ENCODE measurements at places on chromosomes 13 and 19.

DNA sequence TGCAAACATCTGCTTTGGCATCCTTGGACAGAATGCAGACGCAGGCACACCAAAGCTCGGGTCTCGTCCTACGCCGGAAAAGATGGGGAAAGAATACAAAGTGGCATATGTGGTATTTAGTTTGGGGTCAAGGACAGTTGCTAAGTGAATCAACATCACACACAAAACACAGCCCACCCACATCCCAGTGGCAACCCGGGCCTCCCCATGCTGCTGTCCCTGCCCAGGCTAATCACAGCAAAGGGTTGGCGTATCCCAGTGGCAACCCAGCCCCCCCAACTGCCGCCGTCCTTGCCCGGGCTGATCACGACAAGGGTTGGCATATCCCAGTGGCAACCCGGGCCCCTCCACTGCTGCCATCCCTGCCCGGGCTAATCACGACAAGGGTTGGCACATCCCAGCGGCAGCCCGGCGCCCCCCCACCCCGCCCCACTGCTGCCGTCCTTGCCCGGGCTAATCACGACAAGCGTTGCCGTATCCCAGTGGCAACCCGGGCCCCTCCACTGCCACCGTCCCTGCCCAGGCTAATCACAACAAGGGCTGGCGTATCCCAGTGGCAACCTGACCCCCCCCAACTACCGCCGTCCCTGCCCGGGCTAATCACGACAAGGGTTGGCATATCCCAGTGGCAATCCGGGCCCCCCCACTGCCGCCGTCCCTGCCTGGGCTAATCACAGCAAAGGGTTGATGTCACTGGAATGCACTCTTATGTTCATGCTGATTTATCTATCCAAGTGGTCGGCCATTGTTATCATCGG is 167.8 kb upstream of the SOX1 start:
- DNase-seq: no peak

DNA sequence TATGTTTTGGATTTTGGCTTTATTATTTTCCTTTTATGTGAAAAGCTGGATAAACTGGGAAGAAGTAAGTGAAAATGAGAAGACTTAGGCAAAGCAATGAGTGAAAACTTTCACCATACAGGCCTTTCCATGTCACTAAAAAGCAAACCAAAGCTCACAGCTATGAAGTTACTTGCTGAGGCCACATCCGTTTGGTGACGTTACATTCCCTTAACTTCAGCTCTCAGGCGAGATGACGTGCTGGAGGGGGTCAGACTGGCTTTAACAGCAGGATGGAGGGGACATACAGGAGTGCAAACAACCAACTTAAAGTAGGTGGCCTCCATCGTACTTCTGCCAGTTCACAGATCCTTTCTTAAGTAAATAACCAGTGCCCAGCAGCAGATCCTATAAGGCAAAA is 522.3 kb downstream of the MYO16 start:
- DNase-seq: no peak

DNA sequence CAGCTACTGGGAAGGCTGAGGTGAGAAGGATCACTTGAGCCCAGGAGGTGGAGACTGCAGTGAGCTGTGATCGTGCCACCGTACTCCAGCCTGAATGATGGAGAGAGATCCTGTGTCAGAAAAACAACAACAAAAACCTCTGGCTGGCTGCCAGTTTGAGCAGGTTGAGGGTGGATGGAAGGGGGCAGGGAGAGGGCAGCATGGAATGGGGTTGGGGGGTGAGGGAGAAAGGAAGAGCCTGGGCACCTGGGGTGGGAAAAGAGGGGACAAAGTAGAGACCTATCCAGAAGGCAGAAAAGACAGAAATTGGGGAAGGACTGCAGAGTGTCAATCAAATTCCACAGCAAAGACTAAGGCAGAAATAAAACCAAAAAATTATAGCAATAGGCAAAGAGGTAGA is 4.7 kb downstream of the SLC1A5 start:
- no peak for DNase-seq

DNA sequence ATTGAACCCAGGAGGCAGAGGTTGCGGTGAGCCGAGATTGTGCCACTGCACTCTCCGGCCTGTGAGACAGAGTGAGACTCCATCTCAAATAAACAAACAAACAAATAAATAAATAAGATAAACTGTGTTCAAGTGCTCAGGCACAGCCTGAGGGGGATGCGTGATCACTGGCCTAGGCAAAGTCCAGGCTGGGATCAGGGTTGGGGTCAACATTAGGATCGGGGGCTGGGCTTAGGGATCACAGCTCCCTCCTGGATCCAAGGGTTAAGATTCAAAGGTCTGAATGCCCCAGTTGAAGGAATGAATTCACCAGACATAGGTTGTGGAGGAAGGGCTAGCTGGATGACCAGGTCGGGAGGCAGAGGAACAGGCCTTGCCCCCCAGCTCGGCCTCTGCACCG is 1.9 kb upstream of the EXOC3L2 start:
- DNase-seq: no peak

GRCh38 chr13:85303630-85304029 is 495.6 kb downstream of the SLITRK6 start:
- no peak for DNase-seq

DNA sequence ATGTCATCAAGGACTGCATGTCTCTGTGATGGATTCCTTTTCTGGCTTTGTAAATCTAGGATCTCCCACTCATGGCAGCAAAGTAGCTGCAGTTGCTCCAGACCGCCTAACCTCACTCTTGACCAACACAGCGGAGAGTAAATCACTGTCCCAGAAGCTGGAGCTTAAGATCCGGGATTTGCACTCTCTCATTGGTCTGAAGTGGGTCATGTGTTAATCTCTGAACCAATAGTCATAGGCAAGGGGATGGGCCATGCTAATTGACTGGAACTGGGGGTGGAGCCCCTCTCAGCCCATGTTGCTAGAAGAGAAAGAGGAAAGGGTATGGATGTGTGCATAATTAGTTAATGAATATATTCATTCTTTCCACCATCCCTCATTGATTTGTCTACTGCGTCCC is 34.0 kb downstream of the VAV1 start:
- DNase-seq: no peak

- no peak for DNase-seq
Observed at GRCh38 chr19:55986487-55986886, at the start of gene NLRP5. NLRP5 (plus strand) TSS chr19:55986775.

DNA sequence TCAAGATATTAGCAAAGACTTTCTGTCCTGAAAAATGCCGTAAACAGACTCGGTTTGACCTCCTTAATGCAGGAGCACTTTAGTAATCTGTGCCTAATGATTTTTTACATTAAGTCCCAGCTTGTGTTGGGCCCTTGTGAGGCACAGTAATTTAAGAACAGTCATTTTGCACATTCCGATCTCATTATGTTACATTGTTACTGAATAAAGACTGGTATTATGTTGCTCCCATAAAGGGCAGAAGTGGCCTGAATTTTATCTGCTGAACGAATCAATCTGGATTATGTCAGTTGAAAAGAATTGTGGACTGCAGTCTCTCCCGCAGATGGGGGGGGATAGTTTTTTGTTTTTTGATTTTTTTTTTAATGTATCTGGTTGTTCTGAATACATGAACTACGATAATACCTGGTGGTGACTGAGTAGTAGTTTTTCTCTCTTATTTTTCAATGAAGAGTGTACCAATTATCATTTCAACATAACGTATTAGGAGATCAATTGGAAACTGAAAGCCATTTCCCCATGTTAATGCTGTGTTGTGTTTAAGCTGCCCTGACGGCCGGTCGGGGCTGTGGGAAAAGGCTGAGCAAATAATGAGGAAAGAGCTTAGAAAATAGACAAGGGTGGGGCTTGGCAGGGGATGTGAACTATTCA is 290.2 kb downstream of the ZNF536 start:
- no peak for DNase-seq

- DNase-seq: no peak
Observed at GRCh38 chr19:32720216-32720935, 809 bp downstream of the TDRD12 start.

DNA sequence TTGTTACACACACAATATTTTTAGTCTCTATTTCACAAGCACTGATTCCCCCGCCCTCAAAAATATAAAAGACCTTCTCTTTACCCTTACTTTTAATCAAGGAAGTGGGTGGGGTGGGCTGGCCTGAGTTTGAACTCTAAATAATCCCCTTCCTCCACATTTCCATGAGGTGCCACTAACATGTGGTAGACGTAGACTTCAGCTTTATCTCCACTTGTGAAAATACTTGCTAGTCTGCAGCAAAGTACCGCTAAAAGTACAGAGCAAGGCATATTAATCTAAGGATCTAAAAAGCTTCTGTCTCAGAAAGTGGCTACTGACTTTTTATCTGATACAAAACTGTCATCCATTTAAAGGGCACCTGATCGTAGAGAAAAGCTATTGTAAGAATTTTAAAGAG is 739.6 kb upstream of the SLC10A2 start:
- peak; percentile 51 for DNase-seq

DNA sequence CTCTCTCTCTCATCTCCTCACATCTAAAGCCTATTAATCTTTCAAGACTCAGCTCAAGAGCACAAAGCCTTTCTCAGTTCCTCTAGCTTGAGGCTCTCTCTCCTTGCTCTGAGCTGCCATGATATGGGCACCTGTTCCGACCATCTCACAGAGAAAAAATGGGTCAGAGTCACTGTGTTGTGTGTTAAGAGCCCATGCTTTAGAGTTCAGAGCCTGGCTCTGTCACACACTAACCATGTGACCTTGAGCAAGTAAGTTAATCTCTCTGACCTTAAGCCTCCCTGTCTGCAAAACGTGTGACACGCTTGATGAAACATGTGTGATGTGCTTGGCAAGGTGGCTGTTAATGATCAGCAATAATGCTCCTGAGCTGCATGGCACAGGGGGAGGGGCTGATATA is 245.2 kb downstream of the DLEU7 start:
- DNase-seq: peak; percentile 20

DNA sequence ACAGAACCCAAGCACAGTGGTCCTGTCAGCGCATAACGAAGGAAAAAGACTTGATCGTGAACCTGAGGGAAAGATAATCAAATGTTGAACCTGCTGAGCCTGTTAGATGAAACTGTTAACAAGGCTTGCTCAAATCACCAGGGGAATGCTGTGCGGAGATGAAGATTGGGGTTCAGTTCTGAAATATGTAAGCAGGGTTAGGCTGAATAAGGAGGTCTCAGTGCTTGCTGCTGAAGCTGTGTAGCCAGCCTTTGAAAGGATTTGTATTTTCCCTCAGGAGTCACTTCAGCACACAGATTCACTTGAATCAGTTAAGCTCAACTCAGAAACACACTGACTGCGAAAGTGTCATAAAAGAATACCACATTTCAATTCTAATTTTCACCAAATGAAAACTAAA is 793.5 kb downstream of the OLFM4 start:
- no peak for DNase-seq

- peak; percentile 74 for DNase-seq
Observed at GRCh38 chr19:29893606-29894284, 48.3 kb upstream of the URI1 start.

DNA sequence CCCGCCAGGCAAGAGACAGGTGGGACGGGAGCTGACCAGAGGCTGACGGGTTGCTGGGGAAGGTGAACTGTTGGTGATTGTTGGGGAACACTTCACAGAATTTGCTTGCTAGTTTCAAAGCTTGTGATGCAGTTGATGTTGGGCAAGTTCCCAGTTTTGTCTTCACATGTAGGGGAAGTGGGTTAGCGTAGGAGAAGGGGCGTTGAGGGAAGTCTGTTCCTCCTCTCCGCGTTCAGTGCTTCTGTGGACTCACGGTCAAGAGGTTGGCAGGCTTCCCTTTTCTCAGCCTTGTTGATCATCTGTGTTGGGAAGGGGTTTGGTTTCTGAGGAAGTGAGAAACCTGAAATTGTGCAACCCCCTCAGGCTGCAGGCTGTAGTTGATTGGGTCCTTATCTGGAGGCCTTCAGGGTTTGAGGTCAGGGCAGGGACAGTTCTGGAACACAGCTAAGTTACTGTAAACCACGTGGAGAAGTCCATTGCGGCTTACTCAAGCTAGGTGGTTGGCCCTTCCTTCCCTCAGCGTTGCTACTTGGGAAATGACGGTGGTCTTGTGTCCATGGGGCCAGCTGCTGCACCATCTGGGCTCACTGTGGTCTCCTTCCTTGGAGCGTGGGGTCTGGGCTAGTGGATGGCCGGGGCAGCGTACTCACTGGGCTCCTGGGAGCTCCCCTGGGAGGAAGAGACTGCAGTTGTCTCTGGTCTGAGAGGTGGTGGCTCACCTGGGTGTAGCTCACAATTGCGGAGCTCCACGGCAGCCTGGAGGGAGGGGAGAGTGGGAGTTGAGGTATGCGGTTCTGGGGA is 7.5 kb downstream of the RPS9 start:
- no peak for DNase-seq

- DNase-seq: no peak
Observed at GRCh38 chr13:83883061-83883523, 818 bp upstream of the SLITRK1 start.

DNA sequence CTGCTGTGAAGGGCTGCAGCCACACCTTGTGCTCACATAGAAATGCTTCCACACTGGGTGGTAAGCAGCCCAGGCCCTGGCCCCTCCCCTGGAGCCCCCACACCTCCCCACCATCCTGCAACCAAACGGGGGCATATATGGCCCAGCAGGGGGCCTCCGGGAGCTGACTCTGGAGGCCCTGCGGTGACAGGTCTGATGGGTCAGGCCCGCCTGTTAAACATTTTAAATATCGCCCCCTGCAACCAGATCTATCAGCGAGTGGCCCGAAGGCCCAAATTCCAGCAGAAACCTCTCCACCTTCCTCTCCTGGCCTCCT is 48.0 kb upstream of the KATNAL1 start:
- DNase-seq: peak; percentile 69

- no peak for DNase-seq
Observed at GRCh38 chr13:94259984-94260383, 219.5 kb downstream of the DCT start.

DNA sequence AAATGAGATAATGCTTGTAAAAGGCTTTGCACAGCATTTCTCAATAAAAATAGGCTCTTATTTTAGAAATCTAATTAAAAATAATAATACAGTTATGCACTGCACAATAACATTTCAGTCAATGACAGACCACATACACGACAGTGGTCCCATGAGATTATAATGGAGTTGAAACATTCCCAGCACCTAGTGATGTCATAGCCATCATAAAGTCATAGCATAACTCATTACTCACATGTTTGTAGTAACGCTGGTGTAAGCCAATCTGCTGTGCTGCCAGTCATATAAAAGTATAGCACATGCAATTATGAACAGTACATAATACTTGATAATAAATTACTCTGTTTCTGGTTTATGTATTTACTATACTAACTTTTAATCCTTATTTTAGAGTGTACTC is 12.7 kb upstream of the SERPINE3 start:
- DNase-seq: no peak

DNA sequence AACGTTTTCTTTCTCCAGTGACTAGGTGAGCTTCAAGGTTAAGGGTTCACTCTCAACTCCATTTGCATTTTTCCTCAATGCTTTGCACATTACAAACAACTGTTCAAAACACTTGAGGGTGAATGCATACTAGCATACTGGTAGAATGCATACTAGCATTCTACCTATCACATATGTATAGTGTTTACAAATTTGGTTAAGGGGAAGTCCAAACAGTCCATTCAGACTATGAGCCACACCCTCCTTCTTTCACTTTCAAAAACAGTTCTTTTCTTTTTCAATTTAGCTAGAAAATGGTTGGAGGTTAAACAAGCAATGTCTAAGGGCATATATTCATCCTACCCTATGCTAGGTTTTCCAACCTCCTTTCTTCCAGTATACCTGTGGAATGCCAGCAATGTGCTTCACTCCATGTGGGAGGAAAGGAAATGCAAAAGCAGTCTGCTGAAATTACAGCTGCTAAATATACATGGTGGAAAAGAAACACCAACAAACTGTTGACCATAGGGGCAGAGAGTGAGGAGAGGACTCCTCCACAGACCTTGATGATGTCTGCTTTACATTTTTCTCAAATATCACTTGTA is 102.6 kb downstream of the DOCK9 start:
- no peak for DNase-seq

- peak; percentile 17 for DNase-seq
Observed at GRCh38 chr19:31113293-31113692, 235.9 kb downstream of the TSHZ3 start.

Measured in SK-N-DZ (cell line).